ENCODE measurements at places on chromosomes 4 and X. TPM values are rescaled to one million over a fixed set of nuclear protein-coding genes. Genes with fewer than 3 reads are reported as not detected.

The PDGFC gene
- total RNA-seq: 12.6 TPM

The CFAP99 gene
- not detected for total RNA-seq

The SHROOM4 gene
- total RNA-seq: 10.8 TPM

The ETNPPL gene
- total RNA-seq: 20.3 TPM

The TRIM61 gene
- total RNA-seq: 2.2 TPM

The PAGE1 gene
- total RNA-seq: not detected

The UGT2A3 gene
- total RNA-seq: not detected

The NOX1 gene
- total RNA-seq: not detected

The SCRG1 gene
- 0.76 TPM for total RNA-seq

The ASB12 gene
- total RNA-seq: 2.5 TPM

The AFF2 gene
- 0.22 TPM for total RNA-seq

The ATP1B4 gene
- total RNA-seq: not detected

The MGAT4D gene
- total RNA-seq: not detected

The RHOXF2 gene
- not detected for total RNA-seq

The GIMD1 gene
- total RNA-seq: not detected

The KCND1 gene
- 0.68 TPM for total RNA-seq

The SMR3B gene
- not detected for total RNA-seq

The CXCR3 gene
- total RNA-seq: 0.32 TPM

The SPANXA1 gene
- total RNA-seq: not detected

The PAGE5 gene
- total RNA-seq: not detected

The RHOXF2B gene
- total RNA-seq: not detected

The HELT gene
- not detected for total RNA-seq

The DGKK gene
- not detected for total RNA-seq

The NXF2B gene
- total RNA-seq: not detected

The USP17L17 gene
- total RNA-seq: not detected

The SLC10A4 gene
- total RNA-seq: not detected

The GEMIN8 gene
- total RNA-seq: 9.3 TPM

The GAGE12E gene
- not detected for total RNA-seq

The IRAK1 gene
- total RNA-seq: 38.6 TPM

The ATG4A gene
- 18.0 TPM for total RNA-seq

The ATP8A1 gene
- 14.6 TPM for total RNA-seq

The FABP2 gene
- not detected for total RNA-seq

The FAAH2 gene
- total RNA-seq: 0.24 TPM

The RNF4 gene
- 27.2 TPM for total RNA-seq

The CSAG1 gene
- not detected for total RNA-seq

The FRAS1 gene
- total RNA-seq: 2.2 TPM

The HSFX2 gene
- total RNA-seq: not detected

The PPP2R3B gene
- total RNA-seq: 164 TPM

The MAGEE2 gene
- 0.16 TPM for total RNA-seq

The COX7B2 gene
- not detected for total RNA-seq

The GPR173 gene
- total RNA-seq: 0.35 TPM

The MAGEC2 gene
- total RNA-seq: not detected

The VCX2 gene
- total RNA-seq: not detected

The POU3F4 gene
- total RNA-seq: not detected

The CENPVL3 gene
- total RNA-seq: not detected

The NCAPG gene
- 1.2 TPM for total RNA-seq

The NUDT10 gene
- 0.19 TPM for total RNA-seq

The TNIP3 gene
- not detected for total RNA-seq

The ZDHHC15 gene
- total RNA-seq: 3.1 TPM

The PRKX gene
- total RNA-seq: 3.8 TPM

The ADAM29 gene
- total RNA-seq: not detected

The CT45A5 gene
- not detected for total RNA-seq

The KLHL4 gene
- 0.89 TPM for total RNA-seq

The RTL9 gene
- total RNA-seq: 0.38 TPM

The ENPP6 gene
- total RNA-seq: 0.11 TPM

The DDIT4L gene
- 0.43 TPM for total RNA-seq

The NKRF gene
- 4.2 TPM for total RNA-seq

Measured in Right ventricle myocardium inferior (tissue), 1 donor.